Stimulated activated CD8-positive, alpha-beta memory T cell treated with anti-CD3 and anti-CD28 coated beads, Interleukin-12 subunit alpha, Interleukin-12 subunit beta, amount 100 ng/mL, for 4 hours (primary cell): ENCODE measurements at places on chromosomes 2 and 18.

DNA sequence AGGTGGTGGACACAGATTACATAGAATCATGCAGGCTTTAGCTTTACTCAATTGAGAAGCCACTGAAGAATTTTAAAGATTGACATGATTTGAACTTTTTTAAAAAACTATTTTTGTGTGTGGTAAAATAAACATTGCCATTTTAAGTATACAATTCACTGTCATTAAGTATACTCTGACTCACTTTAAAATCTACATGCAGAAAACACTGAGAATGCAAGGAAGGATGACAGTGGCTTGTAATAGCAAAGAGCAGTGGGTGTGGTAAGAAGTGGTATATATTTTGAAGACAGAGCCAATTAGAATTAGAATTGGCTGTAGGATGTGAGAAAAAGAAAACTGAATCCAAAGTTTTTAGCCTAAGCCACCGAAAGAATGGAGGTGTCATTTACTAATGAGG lies 14.9 kb downstream of the TRMT61B start:
- no peak for DNase-seq

GRCh38 chr2:236712961-236713673 lies 143.5 kb downstream of the ACKR3 start:
- no peak for DNase-seq

DNA sequence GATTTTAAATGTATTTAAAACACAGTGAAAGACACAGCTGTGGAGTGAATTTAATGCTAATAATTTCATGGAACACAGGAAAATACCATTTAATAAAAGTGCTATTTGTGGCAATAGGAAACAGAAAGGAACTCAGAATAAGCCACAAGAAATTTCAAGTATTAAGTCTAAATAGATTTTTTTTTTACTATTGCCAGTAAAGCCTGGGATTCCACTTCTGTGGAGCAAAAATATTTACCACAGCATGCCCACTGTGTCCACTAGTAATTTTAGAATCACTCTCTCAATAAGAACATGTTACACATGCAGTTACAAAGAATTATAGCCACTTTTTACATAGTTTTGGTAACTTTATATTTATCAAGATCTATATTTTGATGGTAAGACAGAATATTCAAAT lies 17.2 kb downstream of the KCTD18 start:
- DNase-seq: no peak

GRCh38 chr2:234690569-234691213 lies 193.8 kb upstream of the ARL4C start:
- no peak for DNase-seq

DNA sequence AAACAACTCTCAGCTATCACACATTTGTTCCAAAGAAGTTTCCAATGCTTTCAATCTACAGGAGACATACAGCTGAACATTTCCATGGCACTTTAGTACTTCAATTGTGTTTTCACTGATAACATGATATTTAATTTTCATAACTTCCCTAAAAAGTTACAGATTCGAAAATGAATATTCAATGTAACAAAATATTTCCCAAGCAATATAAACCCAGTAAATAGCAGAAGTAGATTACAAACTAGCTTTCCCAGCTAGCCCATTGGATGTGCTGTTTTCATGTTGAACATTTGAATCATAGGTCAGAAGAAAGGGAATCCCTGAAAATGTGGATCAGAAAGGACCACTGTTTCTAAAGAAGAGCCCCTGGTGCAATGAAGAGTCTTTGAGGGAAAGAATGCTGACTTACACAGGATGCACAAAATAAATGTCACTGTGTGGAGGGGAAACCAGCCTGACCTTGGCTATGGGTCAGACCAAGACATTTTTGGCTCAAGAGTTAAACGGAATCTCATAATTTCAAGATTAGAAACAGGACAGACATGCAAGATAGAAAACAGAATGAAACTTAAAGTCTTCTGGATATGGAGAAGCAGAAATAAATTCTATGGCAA lies 22.5 kb downstream of the CYTIP start:
- DNase-seq: no peak

DNA sequence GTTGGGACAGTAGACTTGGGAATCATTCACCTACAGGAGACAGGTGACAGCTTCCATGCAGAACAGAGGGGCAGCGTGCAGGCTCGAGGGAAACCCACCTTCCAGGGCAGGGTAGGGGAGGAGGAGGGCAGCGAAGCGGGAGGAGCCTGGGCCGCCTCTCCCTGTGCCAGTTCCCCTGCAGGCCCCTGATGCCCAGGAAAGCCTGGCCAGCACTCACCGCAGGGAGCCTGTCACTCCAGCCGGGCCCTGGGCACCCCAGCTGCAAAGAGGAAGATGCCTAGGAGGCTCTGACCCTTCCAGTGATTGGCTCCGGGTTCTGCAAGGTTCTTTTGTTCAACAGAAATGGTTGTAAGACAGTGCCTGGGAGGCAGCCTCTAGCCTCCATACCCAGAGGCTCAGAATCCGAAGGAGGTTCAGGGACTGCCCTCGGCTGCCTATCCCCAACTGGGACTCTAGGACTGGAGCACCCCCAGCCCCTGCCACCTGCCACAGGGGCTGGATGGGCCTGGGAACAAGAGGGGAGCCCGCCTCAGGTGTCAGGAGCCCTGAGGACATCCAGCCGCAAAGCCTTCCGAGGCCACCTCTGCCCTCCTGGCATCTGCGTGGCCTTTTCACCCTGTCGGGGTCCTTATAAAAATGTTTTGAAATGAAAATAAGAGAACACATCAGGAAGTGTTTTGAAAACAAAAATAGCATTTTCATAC lies 103.2 kb downstream of the PTGR3 start:
- DNase-seq: no peak

DNA sequence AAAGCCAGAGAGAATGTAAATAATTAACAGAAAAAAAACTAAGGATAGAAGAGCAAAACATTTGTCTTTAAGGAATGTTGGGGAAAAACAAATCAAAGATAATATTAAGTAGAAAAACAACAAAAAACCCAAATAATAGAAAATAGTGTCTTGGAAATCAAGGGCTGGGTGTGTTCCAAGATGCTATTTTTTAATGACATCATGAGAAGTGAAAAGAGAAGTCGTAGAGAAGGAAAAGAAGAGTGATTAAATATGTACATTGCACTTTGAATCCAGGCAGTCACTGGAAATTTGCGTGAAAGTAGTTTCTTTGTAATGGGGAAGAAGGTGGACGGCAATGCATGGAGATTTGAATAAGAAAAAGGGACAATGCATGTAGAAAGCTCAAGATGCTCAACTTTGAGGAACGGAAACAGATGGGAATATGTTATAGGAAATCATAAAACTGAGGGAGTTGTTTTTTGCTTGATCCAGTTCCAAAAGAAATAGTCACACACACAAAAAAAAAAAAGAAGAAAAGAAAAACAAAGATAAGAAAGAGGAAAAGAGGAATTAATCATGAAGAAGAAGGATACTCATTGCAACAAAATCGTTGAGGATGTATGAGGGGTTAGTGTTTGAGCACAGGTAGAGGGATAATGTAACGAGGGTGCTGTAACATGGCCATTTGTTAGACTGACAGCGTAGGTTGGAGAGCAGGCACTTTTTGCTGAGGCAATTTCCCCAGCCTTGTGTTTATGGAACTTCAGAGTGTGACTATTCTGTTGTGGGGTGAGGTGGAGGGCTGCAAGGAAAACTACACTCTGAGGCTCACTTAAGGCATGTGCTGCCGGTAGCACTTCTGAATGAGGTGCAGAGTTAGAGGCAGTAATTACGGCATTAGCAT lies 184.1 kb downstream of the CALCRL start:
- no peak for DNase-seq

DNA sequence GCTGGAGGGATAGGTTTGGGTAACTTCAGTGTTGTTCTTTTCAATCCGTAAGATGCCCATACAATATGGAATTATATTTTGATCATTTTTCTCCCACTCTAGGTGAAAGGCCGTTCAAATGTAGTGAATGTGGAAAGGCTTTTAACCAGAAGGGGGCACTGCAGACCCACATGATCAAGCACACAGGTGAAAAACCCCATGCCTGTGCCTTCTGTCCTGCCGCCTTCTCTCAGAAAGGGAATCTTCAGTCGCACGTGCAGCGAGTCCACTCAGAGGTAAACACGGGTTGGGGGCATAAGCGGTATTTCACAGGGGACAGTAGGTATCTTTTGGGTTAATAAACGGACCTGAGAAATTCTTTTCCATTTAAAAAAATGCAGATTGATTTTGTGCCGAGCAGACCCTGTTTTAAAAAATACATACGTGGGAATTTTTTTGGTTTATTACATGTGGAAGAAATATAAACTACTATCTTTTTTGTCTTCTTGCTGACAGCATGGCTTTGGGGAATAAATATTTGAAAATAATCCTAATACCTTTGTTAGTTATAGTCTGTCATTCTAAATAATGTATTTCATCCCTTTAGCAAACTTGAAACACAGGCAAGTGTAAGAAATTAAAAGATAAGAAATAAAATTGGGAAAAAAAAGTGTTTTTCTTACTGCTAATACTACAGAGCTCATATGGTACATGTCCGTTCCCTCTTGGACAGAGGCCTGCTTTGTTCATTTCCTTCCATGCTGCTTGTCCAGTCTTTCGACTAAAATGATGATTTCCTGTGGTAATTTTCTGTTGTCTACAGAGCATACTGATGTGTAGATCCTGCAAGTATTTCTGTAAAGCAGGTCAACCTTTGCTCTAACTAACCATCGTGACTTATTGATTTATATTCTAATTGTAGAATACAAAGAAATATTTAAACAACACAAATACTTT lies 53.3 kb downstream of the ZNF236 start:
- no peak for DNase-seq

DNA sequence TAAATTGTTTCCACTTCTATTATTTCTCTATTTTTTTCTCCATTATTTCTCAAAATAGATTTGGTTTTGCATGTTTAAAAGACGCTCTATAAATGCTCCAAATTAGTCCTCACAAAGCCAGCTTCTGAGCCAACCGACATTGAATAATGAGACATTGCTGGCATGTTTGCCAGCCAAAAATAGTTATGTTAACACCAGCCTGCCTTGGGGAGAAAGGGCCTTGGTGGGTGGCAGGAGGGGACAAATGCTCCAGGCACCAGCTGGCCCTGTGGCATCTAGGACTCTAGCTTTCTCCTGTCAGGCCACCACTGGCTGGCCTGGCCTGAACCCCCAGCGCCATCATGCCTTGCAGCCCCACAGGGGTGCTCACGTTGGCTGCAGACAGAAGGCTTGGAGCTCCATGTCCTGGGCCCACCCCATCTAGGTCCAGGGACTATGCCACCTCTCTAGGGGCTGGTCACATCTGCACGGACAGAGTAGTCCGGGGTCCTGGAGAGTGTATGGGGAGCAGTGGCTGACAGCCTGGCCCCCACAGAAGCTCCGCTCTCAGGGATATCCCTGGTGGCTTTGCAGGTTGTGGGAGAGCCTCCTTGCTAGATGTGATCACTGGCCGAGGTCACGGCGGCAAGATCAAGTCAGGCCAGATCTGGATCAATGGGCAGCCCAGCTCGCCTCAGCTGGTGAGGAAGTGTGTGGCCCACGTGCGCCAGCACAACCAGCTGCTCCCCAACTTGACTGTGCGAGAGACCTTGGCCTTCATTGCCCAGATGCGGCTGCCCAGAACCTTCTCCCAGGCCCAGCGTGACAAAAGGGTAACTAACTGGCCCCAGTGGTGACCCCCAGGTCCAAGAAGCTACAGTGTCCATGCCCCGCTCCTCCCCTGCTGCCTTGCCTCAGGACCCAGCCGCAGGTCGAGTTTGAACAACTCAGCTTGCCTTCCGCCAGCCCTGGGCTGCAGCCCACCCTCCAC lies 12.5 kb downstream of the ABCG8 start:
- no peak for DNase-seq

- no peak for DNase-seq
Measured at GRCh38 chr2:96501471-96501874, 3.7 kb downstream of the NEURL3 start.

DNA sequence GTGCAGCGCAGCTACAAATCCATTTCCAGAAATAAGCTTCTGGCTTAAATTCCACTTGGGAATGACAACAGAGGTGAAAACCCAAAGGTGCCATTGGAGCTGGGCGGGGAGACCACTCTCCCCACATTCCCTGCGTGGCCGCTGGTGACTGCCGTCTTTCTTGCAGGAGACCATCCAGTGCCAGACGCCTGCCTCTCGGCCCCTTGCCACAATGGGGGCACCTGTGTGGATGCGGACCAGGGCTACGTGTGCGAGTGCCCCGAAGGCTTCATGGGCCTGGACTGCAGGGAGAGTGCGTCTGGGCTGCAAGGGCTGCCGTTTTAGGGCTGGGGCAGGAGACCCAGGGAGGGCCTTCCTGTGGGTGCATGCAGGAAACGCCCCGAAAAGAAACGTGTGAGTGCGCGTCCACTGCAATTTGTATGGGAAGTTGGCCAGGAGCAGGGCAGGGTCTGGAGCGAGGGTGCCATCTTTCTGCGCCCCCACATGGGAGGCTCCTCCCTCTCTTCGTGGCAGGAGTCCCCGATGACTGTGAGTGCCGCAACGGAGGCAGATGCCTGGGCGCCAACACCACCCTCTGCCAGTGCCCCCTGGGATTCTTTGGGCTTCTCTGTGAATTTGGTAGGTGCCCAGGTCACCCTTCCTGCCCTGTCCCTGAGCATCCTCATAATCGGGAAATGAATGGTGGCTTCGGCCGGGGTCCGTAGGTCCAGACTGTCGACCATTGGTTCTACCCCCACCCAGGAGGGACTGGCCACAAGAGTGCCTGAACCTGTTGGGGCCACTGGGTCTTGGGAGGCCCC lies 49.9 kb downstream of the SNED1 start:
- no peak for DNase-seq

- no peak for DNase-seq
Measured at GRCh38 chr2:181680055-181680936, at the start of gene NEUROD1. TSS of gene NEUROD1 (minus strand) at chr2:181680517. CDS start at chr2:181678860, 1,657 bp downstream.

DNA sequence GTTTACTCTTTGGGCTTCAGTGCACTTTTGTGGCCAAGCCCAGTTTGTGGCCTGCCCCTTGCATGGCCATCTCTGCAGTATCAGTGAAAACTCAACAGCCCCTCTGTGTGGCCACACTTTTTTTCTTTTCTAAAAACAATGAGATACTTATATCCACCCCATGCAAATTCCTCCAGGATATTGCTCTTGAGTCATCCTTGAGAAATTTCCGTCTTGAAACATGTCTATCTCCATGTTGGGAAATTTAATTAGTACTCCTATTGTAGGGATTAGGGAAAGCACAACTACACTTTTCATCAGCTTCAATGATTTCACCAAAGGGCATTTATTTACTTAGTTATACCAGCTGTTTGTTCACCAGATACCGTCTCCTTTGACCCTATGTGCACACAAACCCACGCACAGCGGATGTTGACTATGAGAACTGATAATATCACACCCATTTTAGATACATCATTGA lies 993.1 kb downstream of the TSN start:
- DNase-seq: no peak
